ENCODE measurements at places on chromosomes 7 and 10.

DNA sequence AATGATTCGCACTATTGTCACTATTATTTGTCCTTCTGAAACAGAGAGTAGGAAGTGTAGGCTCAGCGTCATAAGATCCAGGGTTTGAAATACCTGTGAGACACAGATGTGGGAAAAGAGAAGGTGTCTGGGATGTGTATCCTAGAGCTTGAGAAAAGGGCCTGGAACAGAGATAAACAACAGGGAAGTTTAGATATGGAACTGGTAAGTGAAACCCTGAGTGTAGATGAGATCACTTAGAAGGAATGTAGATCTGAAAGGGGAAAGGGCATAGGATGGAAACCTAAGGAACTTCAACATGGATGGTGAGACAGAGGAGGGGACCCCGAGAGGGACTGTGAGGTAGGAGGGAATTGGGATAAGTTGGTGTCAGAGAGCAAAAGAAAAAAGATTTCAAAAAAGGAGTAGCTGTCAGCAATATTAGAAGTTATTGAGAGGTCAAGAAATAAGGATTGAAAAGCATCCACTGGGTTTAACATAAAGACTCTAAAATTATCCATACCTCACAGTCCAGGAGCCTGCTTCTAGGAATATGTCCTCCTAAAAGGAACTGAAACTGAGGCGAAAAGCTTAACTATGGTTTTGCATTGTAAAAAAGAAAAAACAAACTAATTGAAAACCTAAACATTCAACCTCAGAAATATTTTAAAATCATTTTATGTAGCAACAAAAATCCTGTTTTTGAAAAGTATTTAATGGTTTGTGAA is 119.2 kb upstream of the NPVF start:
- no peak for DNase-seq

DNA sequence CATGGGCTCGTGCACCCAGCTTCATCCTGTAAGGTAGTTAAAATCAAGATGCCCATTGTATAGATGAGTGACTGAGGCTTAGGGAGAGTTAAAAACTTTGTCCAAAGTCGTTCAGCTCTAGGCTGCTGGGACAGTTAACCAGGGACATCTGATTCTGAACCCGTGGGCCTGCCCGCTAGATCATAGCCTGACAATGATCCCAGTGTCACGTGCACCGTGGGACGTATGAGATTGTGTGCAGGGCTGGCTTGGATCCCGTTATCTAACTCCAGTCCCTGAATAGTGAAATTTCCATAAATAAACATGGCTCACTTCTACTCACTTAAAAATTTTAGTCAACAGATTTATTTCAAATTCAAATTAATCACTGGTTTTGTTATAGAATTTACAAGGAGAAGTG is 24.9 kb downstream of the C10orf120 start:
- no peak for DNase-seq

DNA sequence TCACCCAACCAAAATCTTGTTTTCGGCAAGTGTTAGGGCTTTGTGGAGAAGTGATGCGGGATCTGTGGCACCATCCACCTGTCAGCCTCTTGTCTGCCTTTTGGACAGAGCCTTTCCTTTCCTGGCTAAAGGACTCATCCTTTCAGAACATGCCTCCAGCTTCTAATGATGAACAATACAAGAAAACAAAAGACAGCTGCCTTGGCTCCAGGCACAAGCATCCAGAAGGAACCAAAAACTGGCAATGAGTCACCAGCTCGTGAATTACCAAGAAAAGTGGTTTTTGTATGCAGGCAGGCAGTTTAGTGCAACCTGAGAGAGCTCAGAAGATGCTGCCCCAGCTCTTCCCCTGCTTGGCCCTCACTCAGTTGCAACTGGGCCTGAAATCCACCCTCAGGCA is 84.6 kb upstream of the NAMPT start:
- DNase-seq, result no peak

GRCh38 chr7:101902680-101903514 is 85.5 kb downstream of the CUX1 start:
- no peak for DNase-seq

- no peak for DNase-seq
These were observed 176.5 kb downstream of the TNS3 start for GRCh38 chr7:47405286-47405904.

GRCh38 chr10:30979956-30980355 is 51.7 kb downstream of the ZNF438 start:
- no peak for DNase-seq

GRCh38 chr7:134684165-134684564 is 37.5 kb downstream of the BPGM start:
- DNase-seq, result no peak

- DNase-seq, result no peak
These were observed 1.4 kb downstream of the FXYD4 start for GRCh38 chr10:43372765-43373361.

DNA sequence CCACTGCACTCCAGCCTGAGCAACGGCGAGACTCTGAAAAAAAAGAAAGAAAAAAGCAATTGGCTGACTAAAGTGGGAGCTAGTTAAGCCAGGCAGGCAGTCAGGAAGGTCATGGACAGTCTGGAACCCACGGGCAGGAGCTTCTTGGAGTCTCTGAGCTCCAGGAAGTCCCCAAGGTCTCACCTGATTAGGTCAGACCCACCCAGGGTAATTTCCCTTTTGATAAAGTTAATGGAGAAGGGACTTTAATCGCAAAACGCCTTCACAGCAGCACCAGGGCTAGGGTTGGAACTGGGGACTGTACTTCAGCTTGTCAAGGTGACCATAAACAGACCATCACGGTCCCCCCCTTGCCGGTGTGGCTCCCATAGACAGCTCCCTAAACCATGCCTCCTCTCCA is 6.6 kb downstream of the SLC29A4 start:
- no peak for DNase-seq

GRCh38 chr7:69598487-69599285 is 411 bp downstream of the AUTS2 start:
- DNase-seq, result no peak

DNA sequence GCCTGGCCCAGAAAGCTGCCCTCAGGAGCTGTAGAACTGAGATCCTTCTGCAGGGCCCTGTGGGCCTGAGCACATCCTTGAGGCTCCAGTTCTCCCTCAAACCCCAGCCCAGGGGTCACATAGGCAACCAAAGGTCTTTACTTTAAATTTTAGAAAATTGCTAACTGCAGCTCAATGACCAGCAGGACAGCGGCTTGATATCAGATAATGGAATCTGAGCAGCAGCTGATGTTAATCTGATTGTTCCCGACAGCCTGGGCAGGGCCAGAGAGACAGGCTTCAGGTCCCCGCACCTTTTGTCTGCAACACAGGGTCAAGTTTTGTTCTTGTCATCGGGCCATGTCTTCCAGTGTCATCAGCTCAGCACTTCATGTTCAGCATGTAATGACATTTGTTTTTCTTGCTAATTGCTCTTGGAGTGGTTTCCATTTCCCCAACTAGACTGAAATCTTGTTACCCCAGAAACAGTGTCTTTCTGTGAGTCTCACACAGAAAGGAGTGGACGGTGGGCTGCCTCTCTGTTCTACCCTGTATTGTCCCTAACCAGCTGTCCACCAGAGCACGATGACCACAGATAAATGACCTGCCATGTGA is 91.0 kb downstream of the PAXIP1 start:
- no peak for DNase-seq

GRCh38 chr7:106108991-106109390 is 3.1 kb downstream of the SYPL1 start:
- no peak for DNase-seq

- no peak for DNase-seq
These were observed 124.7 kb downstream of the WDR37 start for GRCh38 chr10:1180836-1181235.

DNA sequence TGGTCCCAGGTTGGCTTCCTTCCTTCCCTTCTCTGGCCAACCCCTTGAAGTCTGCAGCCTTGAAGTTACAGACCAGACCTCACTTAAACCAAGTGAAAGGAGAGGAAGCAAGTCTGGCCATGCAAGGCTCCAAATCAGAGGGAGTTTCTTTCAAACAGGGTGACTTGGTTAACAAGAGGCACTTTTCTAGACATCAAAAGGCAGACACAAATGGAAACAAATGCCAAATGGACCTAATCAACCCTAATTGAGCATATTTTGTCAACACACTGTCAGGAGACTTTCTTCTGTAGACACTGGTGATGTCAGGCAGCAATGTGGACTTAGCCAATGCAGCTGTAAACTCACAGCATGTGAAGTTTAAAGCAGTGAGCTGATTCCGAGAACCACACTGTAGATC is 282.7 kb upstream of the FZD8 start:
- no peak for DNase-seq

DNA sequence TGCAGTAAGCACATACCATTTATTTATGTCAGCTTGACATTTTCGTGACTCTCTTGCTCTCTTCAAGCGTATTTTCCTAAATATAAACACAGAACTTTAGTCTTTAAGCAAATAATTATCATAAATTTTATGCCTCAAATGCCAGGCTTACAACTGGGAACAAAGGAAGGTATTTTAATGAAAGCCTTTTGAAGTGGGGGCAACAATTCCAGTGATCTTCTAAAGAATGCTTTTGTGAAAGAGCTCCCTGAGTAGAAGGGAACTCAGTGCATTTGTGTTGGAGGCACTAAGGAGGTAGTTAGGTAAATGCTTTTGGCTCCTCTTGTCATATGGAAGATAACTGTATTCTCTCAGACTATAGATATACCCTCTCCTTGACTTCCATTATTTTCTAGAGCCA is 104.9 kb downstream of the VPS50 start:
- DNase-seq, result no peak

DNA sequence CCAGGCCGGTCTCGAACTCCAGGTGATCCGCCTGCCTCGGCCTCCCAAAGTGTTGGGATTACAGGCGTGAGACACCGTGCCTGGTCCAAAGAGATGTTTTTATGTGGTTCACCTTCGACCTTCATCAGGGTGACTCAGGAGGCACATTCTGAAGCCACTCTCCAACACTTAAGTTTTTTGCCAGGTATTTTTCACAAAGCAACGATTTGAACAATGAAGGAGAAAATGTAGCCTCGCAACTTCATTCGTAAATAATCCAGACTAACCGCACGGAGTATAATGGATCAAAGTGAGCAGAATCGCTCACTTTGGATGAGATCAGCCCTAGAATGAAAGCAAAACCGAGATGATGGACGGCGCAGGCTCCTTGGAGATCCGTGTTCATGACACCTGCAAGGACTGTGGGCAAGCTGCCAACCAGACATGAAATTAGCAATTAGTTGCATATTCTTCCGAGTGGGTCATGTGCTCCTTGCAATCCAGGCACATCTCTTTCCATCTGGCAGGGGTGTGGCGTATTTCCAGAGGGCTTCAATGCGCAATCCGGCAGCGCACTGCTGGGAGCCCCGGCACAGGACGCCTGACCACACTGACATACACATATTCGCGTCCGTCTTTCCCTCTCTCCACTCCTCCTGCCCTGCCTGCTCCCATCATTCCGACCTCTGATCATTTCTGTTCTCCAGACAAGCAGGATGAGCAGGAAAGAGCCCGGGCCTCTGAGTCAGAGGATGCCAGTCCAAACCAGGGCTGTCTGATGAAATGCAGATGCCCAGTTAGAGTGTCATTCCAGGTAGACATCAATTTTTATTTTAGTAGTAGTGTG is 148.4 kb downstream of the KLF6 start:
- no peak for DNase-seq

- DNase-seq, result no peak
These were observed 29.8 kb upstream of the PURB start for GRCh38 chr7:44914992-44915607.

DNA sequence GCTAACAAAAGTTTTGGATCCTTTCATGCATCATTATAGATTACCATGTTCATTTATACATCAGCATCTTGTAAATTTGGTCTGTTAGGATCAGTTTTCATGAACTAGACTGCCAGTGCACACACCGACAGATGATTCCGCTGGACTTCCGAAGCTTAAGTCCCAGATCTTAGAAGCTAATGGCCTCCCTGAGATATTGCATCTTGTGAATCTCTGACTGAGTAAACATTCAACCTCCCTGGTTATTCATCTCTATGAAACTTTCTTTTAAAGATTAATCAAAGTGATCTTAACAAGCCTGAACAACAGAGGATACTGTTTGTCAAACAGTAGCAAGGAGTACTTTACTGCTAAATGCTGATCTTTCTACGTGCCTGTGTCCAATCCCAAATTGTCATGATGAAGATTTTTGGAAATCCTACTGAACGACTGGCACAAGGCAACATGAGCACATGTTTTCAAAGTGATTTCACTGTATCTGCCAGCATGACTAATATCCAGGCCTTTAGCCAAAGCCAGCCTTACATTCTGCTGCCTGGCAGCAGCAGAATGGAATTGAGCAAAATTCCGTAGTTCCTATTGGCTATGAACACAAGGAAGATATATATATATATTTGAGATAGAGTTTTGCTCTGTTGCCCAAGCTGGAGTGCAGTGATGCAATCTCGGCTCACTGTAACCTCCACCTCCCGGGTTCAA is 91.3 kb upstream of the ANK3 start:
- DNase-seq, result no peak

- DNase-seq, result no peak
These were observed at the start of gene TMEM178B for GRCh38 chr7:141073641-141074161. TMEM178B (plus strand) TSS chr7:141074064.

- no peak for DNase-seq
These were observed 105.2 kb upstream of the NOBOX start for GRCh38 chr7:144508702-144509101.

DNA sequence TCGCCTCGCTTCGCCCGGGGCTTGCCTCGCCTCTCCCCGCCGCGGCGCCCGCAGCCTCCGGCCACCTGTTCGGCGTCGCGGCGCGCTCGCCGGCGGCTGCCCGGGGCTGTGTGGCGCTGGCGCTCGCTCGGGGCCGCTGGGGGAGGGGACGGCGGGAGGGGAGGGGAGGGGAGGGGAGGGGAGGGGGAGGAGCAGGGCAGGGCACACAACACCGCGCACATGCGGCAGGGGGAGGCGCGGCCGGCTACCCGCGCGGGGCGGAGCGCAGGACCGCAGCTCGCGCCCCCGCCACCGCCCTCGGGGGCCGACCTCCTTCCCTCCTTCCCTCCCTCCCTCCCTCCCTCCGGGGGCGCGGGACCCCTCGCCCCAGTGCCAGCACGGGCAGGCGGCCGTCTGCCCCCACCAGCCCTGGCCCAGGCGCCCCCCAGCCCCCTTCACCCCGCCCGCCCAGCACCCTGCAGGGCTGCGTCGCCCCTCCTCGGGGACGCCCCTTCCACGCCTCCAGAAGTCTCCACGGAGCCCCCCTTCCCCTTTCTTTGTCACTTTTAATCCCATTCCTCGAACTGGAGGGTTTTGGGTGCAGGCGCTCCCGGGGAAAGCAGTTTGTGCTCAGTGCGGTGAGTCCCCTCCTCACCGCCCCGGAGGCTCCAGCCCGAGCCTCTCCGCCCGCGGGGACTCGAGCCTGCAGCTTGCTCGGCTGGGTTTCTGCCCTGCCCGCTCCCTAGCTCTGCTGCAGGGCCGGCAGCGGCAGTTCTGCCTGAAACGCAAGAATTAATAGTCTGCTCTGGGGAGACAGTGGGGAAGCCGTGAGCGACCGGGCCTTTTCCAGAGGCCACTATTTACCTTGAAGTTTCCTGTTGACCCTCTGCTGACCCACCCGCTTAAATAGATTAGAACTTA is at the start of gene PARD3:
PARD3 (minus strand) TSS at position 112 of the 900 bp plus-strand sequence. CDS start 301 bp downstream, outside the sequence.
- no peak for DNase-seq

GRCh38 chr7:146177301-146177700 is 60.7 kb downstream of the CNTNAP2 start:
- DNase-seq, result no peak

- no peak for DNase-seq
These were observed 35.5 kb upstream of the IKZF1 start for GRCh38 chr7:50268990-50269389.
